ENCODE measurements at places on chromosomes 6 and 20.

- no peak for DNase-seq
These were observed 156.1 kb downstream of the SLC35B3 start for GRCh38 chr6:8279041-8279805.

GRCh38 chr6:4714961-4715501, 61.2 kb upstream of the CDYL start:
- DNase-seq: no peak

DNA sequence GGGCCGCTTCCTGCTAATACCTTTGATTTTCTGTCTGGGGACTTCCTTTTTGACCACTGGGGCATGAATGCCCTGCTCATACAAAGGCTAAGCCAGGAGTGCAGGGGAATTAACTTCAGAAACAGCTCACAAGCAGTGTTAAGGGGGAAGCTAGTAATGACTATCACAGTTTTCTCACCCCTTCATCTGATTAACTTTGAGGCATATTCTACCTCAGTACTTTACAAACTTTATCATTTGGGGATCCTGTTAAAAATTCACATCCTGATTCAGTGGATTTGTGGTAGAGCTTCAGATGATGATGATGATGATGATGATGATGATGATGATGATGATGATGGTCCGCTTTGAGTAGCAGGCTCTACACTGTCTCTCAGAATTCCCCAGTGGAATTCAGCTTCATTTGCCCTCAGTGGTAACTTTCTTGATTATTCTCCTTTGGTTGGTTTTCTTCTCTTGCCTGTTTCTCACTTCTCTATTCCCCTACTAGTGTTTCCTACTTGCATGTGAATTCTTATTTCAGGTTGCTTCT, 78.4 kb upstream of the TMEM170B start:
- no peak for DNase-seq

- no peak for DNase-seq
These were observed 33.1 kb upstream of the IRF4 start for GRCh38 chr6:358432-358831.

- no peak for DNase-seq
These were observed 31.6 kb upstream of the PRL start for GRCh38 chr6:22328474-22328873.

DNA sequence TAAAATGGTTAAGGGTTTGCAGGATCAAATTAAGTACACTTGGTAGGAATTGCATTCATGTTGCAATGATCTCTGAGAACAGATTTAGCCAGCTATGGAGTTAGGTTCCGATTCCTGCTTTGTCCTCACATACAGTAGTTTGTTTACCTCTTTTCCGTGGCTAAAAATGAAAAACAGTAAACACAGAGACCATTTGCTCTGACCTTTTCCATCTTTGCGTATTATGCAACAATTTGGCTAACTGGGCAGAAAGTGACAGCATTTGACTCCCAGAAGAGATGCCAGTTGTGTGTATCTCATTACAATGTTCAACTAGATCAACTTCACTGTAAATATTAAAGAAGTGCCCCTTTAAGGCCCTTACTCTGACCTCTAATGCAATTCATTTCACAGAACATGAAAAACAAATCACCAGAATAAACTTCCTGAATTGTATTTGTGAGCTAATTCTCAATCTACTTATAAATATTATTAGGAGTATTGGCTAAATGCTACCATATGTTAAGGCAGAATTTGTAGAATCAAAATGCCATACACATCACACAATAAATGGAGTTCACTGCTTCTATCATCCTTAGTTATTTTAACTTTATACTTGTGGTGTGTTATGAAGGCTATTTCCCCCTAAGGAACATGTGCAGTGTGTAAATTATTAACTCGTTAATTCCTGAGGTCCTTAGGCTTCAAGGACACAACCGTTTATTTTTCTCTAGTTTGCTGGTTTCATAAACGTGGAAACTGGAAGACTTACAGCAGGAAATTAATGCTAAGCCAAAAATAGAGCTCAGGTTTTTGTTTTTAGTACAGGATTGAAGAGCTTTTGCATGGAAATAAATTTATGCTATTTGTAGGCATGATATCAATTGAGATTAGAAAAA, 380.7 kb upstream of the CITED2 start:
- DNase-seq: no peak

- DNase-seq: no peak
These were observed 4.9 kb downstream of the RRP36 start for GRCh38 chr6:43026365-43026764.

DNA sequence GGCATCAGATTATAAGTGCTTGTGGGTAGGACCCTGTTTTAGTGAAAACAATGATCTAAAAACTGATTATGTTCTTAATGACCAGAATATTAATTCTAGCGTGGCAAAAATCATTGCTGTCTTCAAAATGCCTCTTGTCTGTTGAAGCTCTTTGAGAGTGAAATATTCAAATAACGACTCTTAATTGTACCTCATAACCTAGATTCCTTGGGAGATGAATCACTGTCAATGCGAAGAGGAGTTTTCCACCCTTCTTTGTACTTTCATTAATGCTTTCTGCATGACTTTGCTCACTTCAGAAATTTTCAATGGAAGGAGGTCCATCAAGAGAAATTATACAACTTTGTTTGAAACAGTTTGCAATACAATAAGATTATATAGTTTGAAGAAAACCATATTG, 71.5 kb downstream of the CRYBG1 start:
- DNase-seq: no peak

- no peak for DNase-seq
These were observed 206.8 kb downstream of the EYA4 start for GRCh38 chr6:133447924-133448323.

GRCh38 chr20:16898433-16898832, 150.3 kb downstream of the OTOR start:
- no peak for DNase-seq

- no peak for DNase-seq
These were observed 56.0 kb downstream of the OTOR start for GRCh38 chr20:16803965-16804792.

- no peak for DNase-seq
These were observed 9.2 kb upstream of the BNIP5 start for GRCh38 chr6:36345681-36346466.

GRCh38 chr6:30491991-30492952, 3.0 kb downstream of the HLA-E start:
- DNase-seq: no peak

DNA sequence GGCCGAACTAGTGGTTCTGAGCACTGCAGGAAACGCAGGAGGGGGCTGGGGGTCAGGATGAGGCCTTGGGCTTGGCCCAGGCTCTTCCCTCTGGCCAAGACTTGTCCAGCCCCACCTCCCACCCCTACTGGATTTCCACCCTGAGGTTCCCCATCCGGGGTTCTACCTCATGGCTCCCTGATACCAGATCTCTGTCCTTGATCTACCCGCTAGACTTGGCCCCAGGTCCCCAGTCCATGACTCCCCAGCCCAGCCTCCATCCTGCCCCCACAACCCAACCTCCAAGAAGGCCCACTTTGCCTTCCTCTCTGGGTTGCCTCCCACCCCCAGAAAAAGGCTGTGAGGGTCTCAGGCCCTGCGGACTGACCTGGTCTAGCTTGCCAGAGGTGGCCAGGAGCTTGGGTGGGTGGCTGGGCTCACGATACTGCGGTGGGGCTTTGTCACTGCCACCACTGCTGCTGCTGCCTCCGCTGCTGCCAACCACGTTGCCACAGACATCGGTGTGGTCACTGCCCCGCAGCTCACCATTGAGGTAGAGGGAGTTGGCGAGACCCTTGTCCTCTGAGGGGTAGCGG, 6.8 kb upstream of the FASTKD5 start:
- no peak for DNase-seq

- no peak for DNase-seq
These were observed 50.6 kb downstream of the NUP153 start for GRCh38 chr6:17656092-17656491.

- no peak for DNase-seq
These were observed 325.3 kb downstream of the GJA1 start for GRCh38 chr6:121760745-121761144.

DNA sequence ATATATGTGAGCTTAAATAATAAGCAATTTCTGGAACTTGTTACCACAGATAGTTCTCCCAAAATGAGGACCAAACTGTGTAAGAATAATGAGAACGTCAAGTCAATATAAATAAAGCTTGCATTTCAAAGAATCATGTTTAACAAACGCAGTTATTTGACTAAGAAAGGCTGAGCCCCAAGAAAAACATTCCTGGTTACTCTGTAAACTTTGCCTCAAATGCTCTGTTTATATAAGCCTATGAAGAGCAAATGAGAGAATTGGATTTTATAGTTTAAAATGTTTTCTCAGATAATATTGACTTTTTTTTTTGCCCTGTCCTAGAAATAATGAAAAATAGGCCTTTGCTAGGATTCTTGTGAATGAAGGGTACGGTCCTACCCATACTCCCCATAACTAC, 81.3 kb downstream of the C6orf52 start:
- no peak for DNase-seq

GRCh38 chr6:161226009-161226964, 47.6 kb downstream of the AGPAT4 start:
- no peak for DNase-seq

DNA sequence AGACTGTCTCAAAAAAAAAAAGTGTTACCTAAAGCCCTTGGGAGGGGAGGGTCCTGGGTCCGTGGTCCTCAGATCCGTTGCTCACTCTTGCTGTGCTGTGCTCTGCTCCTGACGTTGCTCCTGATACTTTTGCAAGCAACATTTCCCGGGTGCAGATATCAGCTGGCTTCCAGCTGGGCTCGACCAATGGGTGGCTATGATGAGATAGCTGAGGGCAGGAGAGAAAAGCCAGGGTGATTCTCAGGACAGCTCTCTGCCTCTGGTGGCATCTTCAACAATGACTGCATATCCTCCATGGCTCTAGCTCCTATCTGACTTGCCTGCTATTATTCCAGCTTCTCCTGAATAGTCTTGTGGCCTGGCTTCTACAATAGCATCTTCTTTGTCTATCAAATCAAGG, 134.5 kb downstream of the RPS12 start:
- DNase-seq: no peak

- DNase-seq: no peak
These were observed 52.5 kb downstream of the DCBLD1 start for GRCh38 chr6:117534974-117535373.

GRCh38 chr6:13272131-13273046, 55.9 kb downstream of the TBC1D7 start:
- DNase-seq: no peak

DNA sequence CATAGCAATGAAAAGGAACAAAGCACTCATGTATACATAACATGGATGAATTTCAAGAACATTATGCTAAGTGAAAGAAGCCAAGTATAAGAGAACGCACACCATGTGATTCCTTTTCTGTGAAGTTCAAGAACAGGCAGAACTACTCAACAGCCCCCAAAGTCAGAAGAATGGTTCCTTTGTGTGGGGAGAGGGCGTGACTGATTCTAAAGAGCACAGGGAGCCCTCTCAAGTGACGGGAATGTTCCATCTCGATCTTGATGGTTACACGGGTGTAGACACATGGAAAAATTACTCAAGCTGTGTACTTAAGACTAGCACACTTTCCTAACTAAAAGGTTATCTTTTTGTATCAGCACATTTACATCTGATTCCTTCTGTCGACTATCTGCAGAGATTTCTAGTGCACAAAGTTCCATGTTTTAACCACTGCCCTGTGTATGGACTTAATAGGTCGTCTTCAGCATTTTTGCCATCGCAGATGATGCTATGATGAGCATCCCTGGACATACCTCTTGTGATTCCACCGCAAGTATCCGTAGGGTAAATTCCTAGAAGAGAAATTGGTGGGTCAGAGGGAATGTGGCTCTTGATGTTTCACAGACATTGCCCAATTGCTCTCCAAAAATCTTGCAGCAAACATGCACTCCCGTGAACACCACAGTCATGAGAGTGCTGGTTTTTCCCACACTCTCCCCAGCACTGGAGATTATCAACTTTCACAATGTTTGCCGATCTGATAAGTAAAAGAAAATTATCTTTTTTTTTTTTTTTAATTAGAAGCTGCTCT, 279.3 kb downstream of the BMP7 start:
- DNase-seq: peak; percentile 17

GRCh38 chr20:3172126-3172932, 1.0 kb downstream of the LZTS3 start:
- DNase-seq: no peak

DNA sequence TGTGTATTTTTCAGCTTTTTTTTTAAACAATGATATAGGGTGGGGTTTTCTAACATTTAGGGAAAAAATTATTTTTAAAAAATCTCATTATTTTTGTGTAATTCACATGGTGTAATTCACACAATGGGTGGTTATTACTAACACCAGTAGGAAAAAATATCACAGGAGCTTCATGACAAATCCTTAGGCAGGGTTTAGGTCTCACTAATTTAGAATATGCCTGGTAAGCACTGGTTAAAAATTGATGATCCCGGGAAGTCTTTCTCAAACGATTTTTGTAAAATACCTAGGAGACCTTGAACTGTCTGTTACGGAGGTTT, 29.5 kb upstream of the ZNF217 start:
- no peak for DNase-seq

DNA sequence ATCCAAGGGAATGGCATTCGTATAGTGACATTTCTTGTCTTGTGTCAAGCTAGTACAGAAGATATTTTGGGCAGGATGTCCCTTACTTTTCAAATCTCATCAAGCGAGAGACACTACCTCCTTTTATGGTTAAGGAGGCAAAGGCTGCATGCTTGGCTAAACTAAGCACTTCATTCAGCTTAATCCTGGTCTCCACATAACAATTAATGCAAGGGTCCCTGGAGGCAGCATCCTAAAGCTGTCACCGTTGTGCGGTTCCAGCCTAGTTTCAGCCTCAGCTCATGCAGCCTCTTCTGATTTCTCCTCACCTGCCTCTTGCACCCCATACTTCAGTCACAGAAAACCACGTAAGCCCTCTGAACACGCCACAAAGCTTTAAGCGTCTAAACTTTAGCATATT, 67.1 kb upstream of the SLC22A23 start:
- no peak for DNase-seq

DNA sequence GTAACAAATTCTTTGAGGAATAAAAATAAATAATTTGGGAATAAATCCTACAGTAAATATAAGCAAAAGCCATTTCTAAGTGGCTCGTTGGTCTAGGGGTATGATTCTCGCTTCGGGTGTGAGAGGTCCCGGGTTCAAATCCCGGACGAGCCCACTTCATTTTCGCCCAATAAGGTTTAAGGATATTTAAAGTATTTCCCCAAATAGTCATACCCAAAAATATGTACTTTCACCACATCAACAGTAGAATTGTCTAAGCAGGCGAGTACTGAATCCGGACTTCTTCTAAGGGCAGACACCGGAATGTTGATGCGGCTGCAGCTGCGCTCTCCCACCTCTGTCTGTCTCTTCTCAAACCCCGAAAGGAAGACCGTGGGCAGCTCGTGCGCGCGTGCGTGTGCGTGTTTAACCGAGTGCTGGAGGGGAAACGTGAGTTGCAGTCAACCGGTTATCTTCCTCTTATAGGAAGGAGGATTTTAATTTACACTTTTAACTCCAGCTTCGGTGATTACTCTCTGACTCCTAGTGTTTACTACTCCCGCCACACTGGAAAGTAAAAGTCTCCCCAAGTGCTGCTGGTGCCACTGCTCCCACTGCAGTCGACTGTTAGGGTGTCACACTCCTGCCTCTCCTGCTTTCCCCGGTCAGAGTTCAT, 155.7 kb upstream of the PRSS16 start:
- DNase-seq: peak; percentile 51

DNA sequence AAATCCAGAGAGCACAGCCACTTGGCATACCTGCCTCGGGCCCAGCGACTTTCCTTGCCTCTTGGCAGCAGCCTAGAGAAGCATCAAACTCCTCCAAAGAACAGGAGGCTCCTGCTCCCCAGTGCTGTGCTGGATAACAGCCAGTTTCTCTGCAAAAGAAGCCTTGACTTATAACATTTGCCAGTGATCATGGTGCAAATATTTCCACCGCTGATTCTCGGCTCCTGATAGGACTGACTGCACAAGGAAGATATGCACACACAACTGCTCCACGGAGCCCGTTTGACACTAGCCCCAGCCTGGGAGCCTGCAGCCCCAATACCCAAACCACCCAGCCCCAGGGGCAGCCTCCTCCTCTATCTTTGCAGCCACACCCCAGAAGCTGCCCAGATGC, 17.5 kb downstream of the ACSS1 start:
- DNase-seq: no peak
